ENCODE measurements at places on chromosomes 1 and 21. TPM values are rescaled to one million over a fixed set of nuclear protein-coding genes. Genes with fewer than 3 reads are reported as not detected.

- H3K4me1 ChIP-seq: no peaks in the 10 kb centered on the region
- no peaks in the 10 kb centered on the region for H3K36me3 ChIP-seq
- no peaks in the 10 kb centered on the region for H3K27me3 ChIP-seq
- no peak overlapping the region for H3K27ac ChIP-seq
- DNase-seq: no peak
Measured at GRCh38 chr1:64655861-64656260, 89.0 kb upstream of the RAVER2 start.

DNA sequence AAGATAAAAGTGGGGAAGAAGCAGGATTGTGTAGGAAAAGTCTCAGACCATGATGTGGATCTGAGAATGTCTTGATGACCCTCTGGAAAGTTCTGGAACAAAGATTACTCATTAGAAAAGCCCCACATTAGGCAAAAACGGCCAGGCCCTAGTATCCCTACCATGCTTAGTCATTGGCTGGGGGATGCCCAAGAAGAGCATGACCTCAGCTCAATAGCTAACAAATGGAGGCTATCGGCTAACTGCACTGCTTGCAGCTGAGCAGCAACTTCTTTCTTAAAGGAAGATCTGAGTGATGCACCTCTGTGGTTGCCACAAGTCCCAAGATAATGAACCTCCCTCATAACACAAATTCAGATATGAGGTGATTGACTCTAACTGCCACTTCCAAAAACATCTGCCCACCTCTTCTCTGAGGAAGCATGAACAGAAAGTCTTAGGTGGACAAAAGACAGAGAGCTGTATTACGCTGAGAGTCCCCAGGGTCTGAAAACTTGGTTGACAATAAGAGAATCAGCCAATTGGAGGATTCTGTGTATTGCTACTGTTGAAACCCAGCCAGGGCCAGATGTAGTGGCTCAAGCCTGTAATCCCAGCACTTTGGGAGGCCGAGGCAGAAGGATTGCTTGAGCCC lies 64.6 kb upstream of the AK4 start:
- no peak overlapping the region for H3K27ac ChIP-seq
- DNase-seq: no peak
- no peak overlapping the region for H3K4me3 ChIP-seq
- no peaks in the 10 kb centered on the region for H3K27me3 ChIP-seq
- no peaks in the 10 kb centered on the region for H3K36me3 ChIP-seq

DNA sequence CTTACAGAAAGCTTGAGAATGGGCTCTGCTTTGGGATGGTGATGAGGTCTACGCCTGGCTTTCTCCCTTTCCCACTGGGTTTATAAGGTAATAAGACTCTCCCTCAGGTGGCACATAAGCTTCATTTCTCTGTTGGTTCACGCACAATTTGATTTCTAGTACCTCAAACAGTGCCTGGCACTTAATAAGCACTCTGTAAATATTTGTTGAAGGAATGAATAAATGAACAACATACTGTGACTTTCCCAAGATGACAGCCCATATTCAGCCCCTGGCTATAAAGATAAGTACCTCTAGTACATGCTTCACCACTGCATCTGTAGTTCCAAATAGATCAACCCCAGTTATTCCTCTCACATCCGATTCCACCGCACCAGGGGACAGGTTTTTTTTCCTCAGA lies 17.8 kb downstream of the COPA start:
- no peak overlapping the region for H3K27ac ChIP-seq
- H3K4me3 ChIP-seq: no peak overlapping the region
- peaks cover 27% of the 10 kb centered on the region for H3K36me3 ChIP-seq
- no peaks in the 10 kb centered on the region for H3K4me1 ChIP-seq
- no peak for DNase-seq
- H3K27me3 ChIP-seq: no peaks in the 10 kb centered on the region

DNA sequence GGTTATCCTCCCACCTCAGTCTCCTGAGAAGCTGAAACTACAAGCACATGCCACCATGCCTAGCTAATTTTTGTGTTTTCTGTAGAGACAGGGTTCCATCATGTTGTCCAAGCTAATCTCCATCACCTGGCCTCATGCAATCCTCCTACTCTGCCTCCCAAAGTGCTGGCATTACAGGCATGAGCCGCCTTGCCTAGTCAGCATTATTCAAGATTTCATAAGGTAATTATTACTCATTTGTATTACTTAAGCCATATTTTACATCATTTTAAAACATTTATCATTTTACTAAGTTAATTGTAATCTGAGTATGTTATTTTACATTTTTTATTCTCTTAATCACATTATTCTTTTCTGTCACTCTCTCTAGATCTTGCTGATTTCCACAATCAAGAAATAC lies 1575.6 kb downstream of the NCAM2 start:
- H3K4me3 ChIP-seq: no peak overlapping the region
- no peaks in the 10 kb centered on the region for H3K4me1 ChIP-seq
- no peak for DNase-seq
- H3K27me3 ChIP-seq: no peaks in the 10 kb centered on the region
- no peak overlapping the region for H3K27ac ChIP-seq

DNA sequence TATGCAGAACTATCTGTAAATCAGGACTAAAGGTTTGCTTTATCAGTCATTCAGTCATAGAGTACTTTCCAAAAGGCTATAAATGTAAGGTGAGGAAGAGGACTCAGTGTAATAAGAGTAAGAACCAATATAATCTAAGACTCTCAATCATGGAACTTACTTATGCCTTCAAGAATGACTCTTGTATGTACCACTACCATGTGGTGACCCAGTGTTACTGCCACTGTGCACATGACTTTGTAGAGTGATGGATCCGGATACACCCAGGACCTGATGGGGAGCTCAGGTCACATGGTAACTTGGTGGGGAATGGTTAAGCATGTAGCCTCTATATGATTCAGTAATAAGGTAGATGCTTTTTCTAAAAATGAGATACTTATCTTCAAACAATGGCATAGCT lies 2099.8 kb downstream of the MRPL39 start:
- no peak for DNase-seq
- no peak overlapping the region for H3K27ac ChIP-seq
- no peaks in the 10 kb centered on the region for H3K36me3 ChIP-seq

DNA sequence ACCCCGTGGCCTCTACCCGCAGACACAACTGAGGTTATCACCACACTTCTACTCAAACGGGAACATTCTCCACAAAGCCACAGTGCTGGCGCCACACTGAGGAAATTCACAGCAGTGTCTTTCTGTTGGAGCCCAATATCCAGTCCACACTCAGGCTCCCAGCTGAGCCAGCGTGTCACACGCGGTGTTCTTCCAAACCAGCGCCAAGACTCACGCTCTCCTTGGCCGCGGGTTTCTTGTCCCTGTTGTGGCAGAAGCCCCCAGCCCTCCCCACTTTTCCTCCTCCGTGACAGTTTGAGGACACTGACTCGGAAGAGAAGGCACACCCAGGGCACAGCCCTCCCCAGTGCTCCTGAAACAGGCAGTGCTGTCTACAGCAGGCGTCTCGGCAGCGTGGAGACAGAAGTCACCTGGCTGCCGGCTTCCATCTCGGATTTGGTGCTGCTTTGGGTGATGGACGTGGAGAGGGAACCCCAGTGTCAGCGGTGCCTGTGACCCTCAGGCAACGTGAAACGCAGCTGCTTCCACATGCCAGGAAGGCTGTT lies 35.4 kb upstream of the AGPAT3 start:
- no peak overlapping the region for H3K4me3 ChIP-seq
- DNase-seq: no peak
- H3K27me3 ChIP-seq: no peaks in the 10 kb centered on the region
- no peak overlapping the region for H3K27ac ChIP-seq
- no peaks in the 10 kb centered on the region for H3K36me3 ChIP-seq

DNA sequence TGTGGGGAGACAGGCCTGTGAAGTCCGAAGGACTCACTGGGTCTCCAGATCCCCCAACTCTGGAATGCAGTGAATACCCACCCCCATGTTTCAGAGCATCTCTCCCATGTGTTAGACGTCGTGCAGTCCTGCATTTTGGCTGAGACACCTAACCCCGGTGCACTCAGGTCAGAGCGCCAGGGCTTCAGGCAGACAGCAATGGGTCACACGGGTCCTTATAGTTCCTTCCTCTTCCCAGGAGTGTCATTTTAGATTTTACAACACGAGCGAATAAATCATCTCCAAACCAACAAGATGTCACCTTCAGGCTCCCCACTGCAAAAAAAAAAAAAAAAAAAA lies 5.1 kb downstream of the PRRX1 start:
- H3K36me3 ChIP-seq: no peaks in the 10 kb centered on the region
- H3K4me3 ChIP-seq: no peak overlapping the region
- peaks cover 7% of the 10 kb centered on the region for H3K27me3 ChIP-seq
- no peak overlapping the region for H3K27ac ChIP-seq
- DNase-seq: no peak

GRCh38 chr1:27438621-27439061 lies 46.2 kb downstream of the GPR3 start:
- peak overlapping the region; percentile 42 for H3K27ac ChIP-seq
- no peaks in the 10 kb centered on the region for H3K36me3 ChIP-seq
- H3K4me1 ChIP-seq: peaks cover 40% of the 10 kb centered on the region
- H3K4me3 ChIP-seq: no peak overlapping the region

DNA sequence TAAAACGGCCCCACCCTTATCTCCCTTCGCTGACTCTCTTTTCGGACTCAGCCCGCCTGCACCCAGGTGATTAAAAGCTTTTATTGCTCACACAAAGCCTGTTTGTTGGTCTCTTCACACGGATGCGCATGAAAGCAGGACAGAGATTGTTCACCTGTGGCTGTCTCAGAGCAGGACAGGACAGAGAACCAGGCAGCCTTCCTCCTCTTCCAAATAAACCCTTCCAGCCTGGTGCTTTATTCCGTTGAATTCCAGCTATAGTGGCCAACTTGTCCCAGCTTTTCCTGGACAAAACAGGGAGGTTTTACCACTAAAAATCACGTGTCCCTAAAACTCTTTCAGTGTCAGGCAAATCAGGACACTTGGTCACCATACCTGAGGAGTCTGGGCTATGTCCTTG lies 9.5 kb upstream of the DMRTB1 start:
- DNase-seq: no peak
- H3K36me3 ChIP-seq: no peaks in the 10 kb centered on the region
- H3K27ac ChIP-seq: no peak overlapping the region
- no peak overlapping the region for H3K4me3 ChIP-seq
- H3K4me1 ChIP-seq: no peaks in the 10 kb centered on the region

- H3K4me3 ChIP-seq: no peak overlapping the region
- no peak overlapping the region for H3K27ac ChIP-seq
- DNase-seq: no peak
- no peaks in the 10 kb centered on the region for H3K4me1 ChIP-seq
- no peaks in the 10 kb centered on the region for H3K36me3 ChIP-seq
- no peaks in the 10 kb centered on the region for H3K27me3 ChIP-seq
Measured at GRCh38 chr1:53551428-53551995, 92.3 kb downstream of the DMRTB1 start.

DNA sequence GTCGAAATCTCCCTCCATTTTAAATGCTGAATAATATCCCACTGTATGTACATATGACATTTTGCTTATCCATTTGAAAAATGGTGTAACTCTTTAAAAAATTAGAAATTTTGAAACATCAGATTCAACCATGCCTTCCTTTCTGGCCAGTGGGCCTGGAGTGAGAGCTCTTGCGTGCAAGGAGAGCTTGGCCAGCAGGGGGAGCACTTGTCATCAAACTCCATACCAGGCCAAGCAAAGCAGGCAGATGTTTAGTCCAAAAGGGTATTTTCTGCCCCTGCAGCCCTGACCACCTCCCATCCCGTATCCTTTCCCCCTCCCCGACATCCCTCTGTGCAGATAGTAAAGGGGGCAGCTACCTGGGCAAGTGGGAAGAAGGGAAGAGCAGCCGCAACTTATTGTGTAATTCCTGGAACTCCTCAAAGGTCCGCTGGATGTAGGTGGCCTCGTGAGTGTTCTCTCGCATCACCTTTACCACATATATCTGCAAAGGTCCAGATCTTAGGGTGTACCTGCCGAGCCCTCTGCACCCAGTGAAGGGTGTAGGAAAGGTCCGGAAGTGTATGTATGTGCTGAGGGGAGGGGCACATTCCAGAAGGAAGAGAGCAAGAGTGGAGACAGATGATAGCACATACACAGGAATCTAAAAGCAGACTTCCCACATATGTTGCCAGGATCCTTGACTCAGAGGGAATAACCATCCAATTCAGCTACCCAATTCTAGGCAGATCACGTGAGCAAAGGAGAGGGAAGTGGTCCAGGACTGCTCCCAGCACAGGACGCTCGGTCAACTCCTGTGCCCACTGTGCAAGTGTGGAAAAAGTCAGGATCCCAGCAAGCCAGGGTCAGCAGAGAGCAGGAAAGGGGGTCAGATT lies 19.9 kb upstream of the PPP1R15B start:
- H3K4me3 ChIP-seq: no peak overlapping the region
- H3K4me1 ChIP-seq: no peaks in the 10 kb centered on the region
- no peak overlapping the region for H3K27ac ChIP-seq
- peaks cover 10% of the 10 kb centered on the region for H3K36me3 ChIP-seq
- DNase-seq: peak; percentile 54

DNA sequence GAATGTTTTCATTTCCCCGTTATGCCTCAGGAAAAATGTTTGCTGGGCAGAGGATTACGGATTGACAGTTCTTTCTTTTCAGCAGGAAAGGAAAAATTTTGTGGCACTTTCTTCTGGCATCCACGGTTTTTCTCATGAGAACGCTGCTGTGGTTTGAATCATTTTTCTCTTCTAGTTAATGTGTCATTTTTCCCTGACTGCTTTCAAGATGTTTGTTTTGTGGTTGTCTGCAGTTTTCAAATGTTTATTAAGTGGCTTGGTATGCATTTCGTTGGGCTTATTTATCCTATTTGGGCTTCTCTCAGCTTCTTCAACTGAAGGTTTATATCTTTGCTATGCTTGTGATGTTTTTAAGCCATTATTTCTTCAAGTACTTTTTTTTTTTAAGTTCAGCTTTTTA lies 359.0 kb downstream of the RGS7 start:
- no peak overlapping the region for H3K4me3 ChIP-seq
- no peaks in the 10 kb centered on the region for H3K4me1 ChIP-seq
- no peaks in the 10 kb centered on the region for H3K27me3 ChIP-seq
- no peak for DNase-seq
- H3K27ac ChIP-seq: no peak overlapping the region

DNA sequence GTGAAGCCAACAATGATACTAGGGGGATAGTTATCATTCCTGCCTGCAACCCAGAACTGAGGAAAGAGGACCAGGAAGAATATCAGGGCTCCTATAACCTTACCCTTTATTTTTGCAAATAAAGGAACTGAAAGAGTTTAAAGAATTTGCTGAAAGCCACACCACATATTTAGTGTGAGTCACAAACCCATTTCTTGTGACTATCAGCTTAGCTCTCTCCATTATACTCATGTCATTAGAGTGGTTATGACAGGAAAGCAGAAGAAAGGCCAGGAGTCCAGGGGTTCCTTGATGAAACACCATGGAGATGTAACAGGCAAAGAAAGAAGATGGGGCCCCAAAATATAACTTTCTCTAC lies 141.1 kb upstream of the SAMSN1 start:
- H3K27ac ChIP-seq: peak overlapping the region; percentile 18
- no peaks in the 10 kb centered on the region for H3K36me3 ChIP-seq
- H3K27me3 ChIP-seq: no peaks in the 10 kb centered on the region
- H3K4me1 ChIP-seq: no peaks in the 10 kb centered on the region
- no peak for DNase-seq

GRCh38 chr1:202282596-202283283 lies 59.0 kb downstream of the UBE2T start:
- H3K27ac ChIP-seq: no peak overlapping the region
- peaks cover 2% of the 10 kb centered on the region for H3K4me1 ChIP-seq

The LCE1E gene
- not detected for total RNA-seq

The CLCA4 gene
- total RNA-seq: not detected

The TMEM50B gene
- 98.9 TPM for total RNA-seq

The CD101 gene
- total RNA-seq: 13.4 TPM

The SLC44A5 gene
- total RNA-seq: 0.23 TPM

The S100A7A gene
- total RNA-seq: not detected

Data from T-cell (primary cell).